Left forelimb (tissue), 1 donor: ENCODE measurements at places on chromosomes 4 and X.

- DNase-seq = no peak
Measured at GRCh38 chrX:39165185-39165584, 363.9 kb downstream of the MID1IP1 start.

- DNase-seq = no peak
Measured at GRCh38 chr4:120977435-120977997, 55.0 kb upstream of the PRDM5 start.

GRCh38 chrX:97705936-97706335, 822.2 kb downstream of the RPA4 start:
- no peak for DNase-seq

DNA sequence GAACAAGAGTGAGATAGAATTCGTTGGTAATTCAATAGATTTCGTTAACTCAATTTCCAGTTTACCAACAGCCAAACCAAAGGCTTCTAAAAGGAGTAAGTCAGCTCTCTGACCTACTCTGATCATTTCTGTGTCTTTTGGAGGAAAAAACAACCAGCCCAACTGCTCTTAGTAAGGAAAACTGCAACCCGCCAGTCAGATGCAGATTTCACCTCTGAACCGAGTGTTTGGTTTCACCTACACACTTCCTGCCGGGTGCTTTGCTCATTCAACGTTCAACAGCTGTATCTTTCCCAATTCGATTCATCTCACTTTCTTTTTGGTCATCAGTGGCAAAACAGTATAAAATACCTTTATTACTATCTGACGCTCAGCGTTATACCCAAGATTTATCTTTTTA, 24.5 kb downstream of the TMSB4X start:
- DNase-seq = no peak

GRCh38 chr4:23333946-23334878, 555.6 kb downstream of the PPARGC1A start:
- DNase-seq = no peak

GRCh38 chr4:5164221-5164912, 113.1 kb downstream of the STK32B start:
- DNase-seq = no peak

- no peak for DNase-seq
Measured at GRCh38 chr4:62003695-62004094, 803.6 kb downstream of the ADGRL3 start.

DNA sequence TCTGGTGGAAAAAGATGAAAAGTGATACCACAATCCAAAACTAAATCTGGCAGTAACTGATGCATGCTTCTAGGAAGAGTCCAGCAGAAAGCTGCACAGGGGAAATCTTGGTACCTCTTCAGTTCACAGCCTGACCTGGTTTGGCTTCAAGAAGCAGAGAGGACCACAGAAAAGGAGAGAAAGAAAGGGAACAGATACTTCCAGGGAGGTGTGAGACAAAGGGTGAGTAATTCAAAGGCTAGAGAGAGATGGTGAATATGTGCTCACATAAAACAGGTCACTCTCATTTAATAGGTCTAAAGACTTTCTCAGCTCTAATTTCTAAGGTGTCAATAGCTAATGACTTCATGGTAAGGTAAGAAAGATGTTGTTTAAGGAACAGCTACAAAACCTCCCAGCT, 11.2 kb downstream of the FGFBP2 start:
- no peak for DNase-seq
